ENCODE measurements at places on chromosomes 7 and 10.
A peak's percentile ranks its signal among the peaks of the same experiment; 100 is the strongest.

GRCh38 chr10:117005026-117005526, at the start of gene SHTN1:
SHTN1 (minus strand) TSS chr10:117005187; CDS start chr10:117005079, 108 bp downstream.
- DNase-seq: peak; percentile 79

GRCh38 chr7:16455591-16455990, 9.9 kb downstream of the SOSTDC1 start:
- no peak for DNase-seq

DNA sequence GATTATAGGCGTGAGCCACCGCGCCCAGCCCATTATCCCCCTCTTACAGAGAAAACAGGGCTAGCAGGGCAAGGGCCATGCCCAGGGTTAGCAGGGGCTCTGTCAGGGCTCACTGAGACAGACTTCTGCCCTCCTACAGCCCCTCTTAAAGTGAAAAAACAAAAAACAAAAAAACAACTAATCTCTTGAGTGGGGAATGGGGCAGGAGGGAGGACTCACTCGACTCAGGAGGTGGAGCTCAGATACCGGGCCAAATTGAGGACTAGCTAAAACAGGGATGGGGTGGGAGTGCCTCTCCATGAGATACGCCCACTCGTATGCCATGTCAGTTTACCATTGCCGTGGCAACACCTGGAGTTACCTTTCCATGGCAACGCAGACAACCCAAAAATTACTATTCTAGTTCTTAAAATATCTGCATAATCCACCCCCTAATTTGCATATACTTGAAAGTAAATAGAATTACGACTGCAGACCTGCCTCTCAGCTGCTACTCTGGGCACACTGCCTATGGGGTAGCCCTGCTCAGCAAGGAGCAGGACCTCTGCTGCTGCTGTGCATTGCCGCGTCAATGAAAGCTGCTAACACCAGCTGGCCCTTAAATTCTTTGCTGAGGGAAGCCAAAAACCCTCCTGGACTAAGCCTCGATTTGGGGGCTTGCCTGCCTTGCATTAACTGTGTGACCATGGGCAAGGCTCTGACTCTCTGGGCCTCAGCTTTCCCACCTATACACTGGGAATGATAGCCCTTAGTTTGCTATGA, 13.4 kb downstream of the SSC4D start:
- no peak for DNase-seq

GRCh38 chr7:7848892-7849291, 119.7 kb upstream of the GLCCI1 start:
- no peak for DNase-seq

GRCh38 chr7:111093496-111093895, 2.6 kb downstream of the LRRN3 start:
- DNase-seq: no peak

- no peak for DNase-seq
Measured at GRCh38 chr7:20596653-20597052, 18.8 kb upstream of the ABCB5 start.

DNA sequence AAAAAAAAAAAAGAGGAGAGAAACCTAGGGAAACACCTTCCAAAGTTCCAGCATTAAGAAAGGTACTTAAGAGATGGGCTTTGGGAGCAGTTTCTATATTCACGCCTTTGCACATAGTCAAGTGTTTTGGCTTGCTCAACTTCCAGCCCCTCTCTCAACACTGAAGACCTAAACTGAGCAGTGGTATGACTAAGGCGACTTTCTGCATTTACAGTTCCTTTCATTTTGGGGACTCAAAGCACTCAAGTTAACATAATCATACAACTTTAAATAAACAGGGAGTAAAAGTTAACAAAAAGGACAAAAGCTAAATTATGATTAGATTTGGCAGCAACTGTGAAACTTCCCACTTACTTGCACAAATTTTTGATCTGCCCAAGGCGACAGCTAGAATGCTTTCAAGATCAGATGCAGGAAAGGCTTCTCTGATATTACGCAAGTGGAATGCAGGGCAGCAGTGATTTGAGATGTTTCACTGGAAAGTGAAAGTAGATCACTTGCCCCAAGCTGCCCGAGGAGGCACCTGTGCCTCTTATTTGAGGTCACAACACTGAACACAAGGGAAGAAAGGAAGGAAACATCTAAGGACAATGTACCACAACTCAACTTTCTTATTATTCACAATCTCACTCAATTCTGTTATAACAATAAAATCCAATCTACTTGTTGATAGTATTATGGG, 199.5 kb downstream of the SKAP2 start:
- no peak for DNase-seq

- no peak for DNase-seq
Measured at GRCh38 chr7:98284335-98285036, 3.0 kb downstream of the BRI3 start.

- DNase-seq: no peak
Measured at GRCh38 chr7:151871904-151872303, 5.0 kb downstream of the PRKAG2 start.

- DNase-seq: no peak
Measured at GRCh38 chr7:77710861-77711260, 14.6 kb downstream of the RSBN1L start.

GRCh38 chr10:31133792-31134310, 102.2 kb upstream of the ZNF438 start:
- peak; percentile 53 for DNase-seq

GRCh38 chr7:38660427-38661099, 29.4 kb upstream of the AMPH start:
- no peak for DNase-seq

DNA sequence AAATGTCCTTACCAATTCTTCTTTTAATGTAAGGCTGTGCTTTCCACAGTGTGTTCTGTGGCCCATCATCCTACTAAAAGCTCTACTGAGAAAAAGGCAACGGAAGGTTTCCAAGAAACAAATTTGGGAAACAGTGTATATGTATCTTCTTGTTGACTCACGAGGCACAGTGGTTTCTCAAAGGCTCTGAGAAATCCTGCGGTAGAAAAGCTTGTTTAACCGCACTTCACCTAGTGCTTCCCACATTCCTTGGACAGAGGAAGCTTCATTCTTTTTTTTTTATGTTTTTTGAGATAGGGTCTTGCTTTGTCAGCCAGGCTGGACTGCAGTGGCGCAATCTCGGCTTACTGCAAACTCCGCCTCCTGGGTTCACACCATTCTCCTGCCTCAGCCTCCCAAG, 84.5 kb downstream of the TACC2 start:
- DNase-seq: no peak

DNA sequence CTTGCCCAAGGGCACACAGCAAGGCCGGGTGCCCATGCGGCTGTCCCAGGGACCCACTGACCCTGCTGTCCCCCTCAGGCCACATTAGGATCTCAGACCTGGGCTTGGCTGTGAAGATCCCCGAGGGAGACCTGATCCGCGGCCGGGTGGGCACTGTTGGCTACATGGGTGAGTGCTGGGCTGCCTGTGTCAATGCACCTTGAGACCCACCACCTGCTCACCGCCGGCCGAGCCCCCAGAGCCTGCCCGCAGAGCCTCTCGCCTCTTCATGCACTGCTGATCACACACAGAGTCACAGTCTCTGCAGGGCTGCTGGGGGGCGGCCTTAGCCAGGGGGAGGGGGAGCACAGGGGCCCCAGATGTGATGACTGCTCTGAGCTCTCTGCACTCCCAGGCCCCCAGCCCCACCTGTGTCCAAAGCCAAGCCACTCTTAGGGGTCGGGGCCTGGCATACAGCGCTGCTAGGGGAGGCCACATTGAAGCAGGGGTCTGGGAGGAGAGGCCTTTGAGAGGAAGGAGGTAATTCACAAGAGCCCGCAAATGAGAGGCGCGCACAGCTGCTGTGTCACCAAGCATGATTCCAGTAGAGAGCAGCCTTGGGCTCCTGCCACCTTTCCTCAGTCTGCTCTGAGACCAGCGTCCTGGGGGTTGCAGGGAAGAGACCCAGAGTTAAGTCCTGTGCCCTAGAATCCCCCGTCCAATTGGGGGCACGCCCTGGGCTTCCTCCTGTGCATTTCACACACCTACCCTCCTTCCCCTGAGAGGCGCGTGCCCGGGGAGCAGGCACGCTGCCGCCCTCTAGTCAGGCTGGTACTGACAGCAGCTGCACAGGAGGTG, 100.4 kb downstream of the RGS10 start:
- DNase-seq: no peak

DNA sequence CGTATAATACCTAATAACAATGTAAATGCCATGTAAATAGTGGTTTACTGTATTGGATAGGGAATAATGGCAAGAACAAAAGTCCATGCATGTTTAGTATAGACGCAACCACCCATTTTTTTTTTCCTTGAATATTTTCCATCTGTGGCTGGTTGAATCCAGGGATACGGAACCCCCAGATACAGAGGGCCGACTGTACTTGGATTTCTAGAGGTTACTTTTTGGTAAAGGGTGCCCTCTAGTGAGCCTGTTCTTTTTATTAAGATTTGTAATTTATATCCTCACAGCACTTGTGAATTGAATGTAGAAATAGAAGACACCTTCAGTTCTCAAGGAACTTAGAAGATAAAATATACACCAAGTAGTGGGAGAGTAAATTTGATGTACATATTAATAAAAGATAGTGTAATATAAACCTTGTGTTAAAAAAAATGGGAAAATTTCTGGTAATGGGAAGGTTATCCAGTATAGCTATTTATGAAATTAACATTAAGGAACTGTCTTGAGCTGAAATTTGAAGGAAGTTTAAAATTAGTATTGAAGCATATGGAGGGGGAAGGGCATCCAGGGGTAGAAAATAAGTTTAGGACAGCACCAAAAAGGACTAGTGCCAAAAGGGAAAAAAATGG, 32.0 kb downstream of the EXOC6 start:
- no peak for DNase-seq

- DNase-seq: no peak
Measured at GRCh38 chr7:66467887-66468286, 160.8 kb upstream of the KCTD7 start.

- no peak for DNase-seq
Measured at GRCh38 chr7:116477625-116478024, 21.9 kb upstream of the CAV2 start.

- no peak for DNase-seq
Measured at GRCh38 chr7:69871213-69871885, 273.1 kb downstream of the AUTS2 start.
